Activated T-helper 1 cell treated with anti-CD3 and anti-CD28 coated beads, Interleukin-12 subunit alpha, Interleukin-12 subunit beta, Interleukin-2, Interleukin-4 antibody, amounts not matched to agents 30 ng/mL and 10 ng/mL and 1 ng/mL, durations not matched to agents 14 hours and 24 hours and 36 hours (primary cell): ENCODE measurements at places on chromosomes 7 and 10.

DNA sequence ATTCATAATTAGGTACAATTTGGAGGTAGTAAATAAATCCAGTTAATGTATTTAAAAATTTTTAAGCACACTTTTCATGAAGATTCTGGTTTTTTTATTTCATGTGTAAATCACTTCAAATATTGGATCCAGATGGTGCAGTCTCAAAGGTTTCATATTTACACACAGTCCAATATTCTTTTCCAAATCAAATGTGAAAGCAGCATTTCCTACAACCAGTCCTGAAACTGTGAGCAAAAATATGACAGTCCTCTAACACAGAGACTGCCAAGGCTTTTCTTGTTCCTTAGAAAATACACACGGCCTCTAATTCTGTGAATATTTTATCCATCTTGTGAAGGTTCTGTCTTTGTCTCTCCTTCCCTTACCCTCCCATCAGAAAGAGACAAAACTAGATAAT lies 645.9 kb downstream of the ARL4A start:
- no peak for DNase-seq

- DNase-seq = no peak
Observed at GRCh38 chr7:87580636-87581035, 20.0 kb downstream of the ABCB1 start.

DNA sequence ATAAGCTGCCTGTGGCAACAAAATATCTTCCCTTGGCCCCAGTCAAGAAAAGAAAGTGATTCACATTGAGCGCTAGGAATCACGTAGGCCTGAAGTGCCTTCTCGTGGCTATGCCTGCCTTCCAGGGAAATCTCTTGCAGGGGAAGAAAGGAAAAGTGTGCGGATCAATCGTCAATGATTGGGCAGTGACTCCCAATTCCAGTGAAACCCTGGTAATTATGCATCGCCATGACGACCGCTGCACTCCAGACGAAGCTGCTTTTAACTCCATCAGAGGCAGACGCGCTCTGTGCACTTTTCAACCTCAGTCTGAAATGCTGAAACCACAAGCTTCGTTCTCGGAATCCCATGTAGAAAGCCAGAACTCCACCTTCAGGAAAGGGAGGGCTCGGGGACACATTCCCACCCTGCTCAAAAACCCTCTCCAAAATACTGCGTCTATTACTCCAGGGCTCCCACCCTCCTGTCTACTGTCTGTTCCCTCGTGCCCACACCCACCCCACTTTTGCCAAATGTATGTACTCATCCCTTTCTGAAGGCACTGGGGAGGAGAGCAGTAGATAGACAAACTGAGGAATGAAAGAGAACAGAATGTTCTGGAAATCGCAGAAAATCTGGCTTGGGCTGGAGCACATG lies 24.2 kb upstream of the PRKAG2 start:
- DNase-seq = no peak

DNA sequence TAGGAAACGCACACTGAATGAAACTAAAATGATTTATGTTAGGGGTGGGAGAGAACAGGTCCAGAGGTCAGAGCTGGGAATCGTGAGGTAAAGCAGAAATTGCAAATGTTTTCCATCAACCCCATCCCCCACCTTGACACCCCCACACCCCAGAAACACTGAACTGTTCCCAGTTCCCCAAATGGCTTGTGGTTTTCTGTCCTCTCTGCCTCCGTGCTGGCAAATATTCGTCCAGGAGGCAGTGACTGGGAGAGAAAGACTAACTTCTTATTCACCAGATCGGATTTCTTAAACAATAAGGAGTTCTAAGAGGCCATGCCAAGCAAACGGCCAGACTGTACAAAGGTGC lies 730 bp upstream of the RASSF4 start:
- DNase-seq = no peak
